Stimulated activated CD4-positive, alpha-beta T cell treated with anti-CD3 and anti-CD28 coated beads, TNF-alpha, amount 100 ng/mL, for 1 hour (primary cell): ENCODE measurements at places on chromosomes 2 and 18.

DNA sequence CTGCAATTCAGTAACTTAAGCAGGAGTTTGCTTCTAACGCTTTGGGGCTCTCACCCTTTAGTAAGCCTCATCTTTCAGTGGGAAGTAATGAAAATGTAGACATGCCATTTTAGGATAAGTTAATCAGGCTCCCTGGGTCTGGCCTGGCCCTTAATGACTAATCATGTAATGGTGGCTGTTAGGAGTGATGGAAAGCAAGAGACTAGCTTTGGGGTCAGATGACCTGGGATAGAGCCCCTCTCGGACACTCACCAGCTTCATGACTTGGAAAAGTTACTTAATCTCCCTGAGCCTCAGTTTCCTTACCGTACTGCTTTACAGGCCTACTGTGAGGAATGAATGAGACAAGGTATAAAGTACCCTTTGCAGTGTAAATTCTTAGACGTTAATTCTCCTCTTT lies 194.4 kb downstream of the LPIN1 start:
- no peak for DNase-seq

GRCh38 chr2:170122883-170123547 lies 54.9 kb upstream of the MYO3B start:
- DNase-seq, result no peak

DNA sequence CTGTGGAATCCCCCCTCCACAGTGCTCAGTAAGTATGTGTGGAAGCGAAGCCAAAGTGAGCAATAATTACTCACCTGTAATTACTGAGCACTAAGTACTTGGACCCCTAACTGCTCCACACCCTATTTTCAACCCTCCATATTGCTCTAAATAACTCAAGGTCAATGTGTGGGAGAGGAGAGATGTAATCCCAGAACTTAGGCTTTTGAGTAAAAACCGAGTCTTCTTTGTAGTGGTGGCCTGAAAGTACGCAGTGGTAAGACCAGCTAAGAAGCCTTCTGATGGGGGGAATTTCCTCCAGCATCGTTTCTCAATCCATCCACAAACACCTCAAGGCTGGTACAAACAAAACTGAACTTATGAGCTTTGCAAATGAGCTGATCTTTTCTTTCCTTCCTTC lies 551.6 kb downstream of the ZEB2 start:
- DNase-seq, result no peak

DNA sequence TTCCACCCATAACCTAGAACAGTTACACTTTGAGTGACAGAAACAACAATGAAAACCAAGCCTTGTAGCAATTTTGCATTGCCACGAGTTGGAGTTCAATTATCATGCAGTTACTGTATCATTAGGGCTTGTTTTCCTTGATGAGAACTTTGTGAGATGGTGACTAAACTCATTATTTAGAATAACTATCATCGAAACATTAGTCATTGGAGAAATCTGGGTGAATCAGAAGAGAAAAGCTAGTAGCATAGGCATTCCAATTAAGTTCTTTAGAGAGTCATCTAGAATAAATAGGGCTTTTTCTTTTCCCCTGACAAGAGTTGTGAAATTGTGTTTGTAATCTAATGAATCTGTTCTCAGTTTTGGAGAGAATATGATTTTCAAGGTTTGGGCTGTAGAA lies 122.8 kb upstream of the DOCK10 start:
- DNase-seq, result no peak
